NT2/D1 (cell line): ENCODE measurements at places on chromosomes 13 and 19.

DNA sequence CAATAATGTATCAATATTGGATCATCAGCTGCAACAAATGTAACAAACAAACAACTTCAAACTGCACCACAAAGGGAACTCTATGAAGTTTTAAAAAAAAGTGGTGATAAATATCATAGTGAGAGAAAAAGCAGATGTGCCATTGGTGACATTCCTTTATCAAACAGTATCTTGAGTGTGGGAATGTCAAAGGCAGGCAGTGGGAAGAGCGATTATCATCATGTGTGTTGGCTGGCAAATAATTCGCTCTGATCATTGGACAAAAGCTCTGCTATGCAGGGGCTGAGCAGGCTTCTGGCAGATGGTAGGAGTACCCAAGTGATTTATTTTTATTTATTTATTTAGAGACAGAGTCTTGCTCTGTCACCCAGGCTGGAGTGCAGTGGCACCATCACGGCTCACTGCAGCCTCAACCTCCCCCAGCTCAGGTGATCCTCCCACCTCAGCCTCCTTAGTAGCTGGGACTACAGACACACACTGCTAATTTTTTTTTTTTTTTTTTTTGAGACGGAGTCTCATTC, 55.9 kb upstream of the RANBP3 start:
- no peak for DNase-seq

DNA sequence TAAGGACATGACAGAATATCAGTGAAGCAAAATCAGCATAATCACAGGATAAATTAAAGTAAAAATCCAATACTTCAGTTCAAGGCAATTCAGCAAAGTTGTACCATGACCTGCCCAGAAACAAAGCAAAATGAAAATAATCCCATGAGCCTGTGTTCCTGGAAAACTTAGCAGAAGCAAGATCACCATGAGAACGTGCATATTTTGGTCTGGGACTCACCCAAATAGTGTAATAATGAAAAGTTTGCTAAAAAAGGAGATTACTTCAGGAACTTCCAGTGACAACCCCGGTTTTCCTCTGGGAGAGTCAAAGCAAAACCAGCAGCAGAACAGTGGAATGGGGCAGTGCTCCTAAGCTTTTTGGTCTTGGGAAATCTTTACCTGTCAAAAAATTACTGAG, 14.9 kb upstream of the RPL21 start:
- no peak for DNase-seq

DNA sequence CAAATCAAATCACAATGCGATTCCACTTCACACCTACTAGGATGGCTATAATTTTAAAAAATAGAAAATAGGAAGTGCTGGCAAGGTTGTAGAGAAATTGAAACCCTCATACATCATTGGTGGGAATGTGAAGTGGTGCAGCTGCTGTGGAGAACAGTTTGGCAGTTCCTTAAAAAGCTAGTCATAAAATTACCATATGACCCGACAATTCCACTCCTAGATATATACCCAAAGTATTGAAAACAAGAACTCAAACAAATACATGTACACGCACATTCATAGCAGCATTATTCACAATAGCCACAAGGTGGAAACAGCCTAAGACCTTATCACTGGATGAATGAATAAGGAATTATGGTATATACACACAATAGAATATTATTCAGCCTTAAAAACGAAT, 12.0 kb downstream of the HMGB1 start:
- DNase-seq, result no peak

- no peak for DNase-seq
Observed at GRCh38 chr13:99004978-99005377, 27.1 kb upstream of the DOCK9 start.

- DNase-seq, result no peak
Observed at GRCh38 chr13:42964761-42965161, 27.3 kb downstream of the EPSTI1 start.

- no peak for DNase-seq
Observed at GRCh38 chr13:98999639-98999952, 21.7 kb upstream of the DOCK9 start.

DNA sequence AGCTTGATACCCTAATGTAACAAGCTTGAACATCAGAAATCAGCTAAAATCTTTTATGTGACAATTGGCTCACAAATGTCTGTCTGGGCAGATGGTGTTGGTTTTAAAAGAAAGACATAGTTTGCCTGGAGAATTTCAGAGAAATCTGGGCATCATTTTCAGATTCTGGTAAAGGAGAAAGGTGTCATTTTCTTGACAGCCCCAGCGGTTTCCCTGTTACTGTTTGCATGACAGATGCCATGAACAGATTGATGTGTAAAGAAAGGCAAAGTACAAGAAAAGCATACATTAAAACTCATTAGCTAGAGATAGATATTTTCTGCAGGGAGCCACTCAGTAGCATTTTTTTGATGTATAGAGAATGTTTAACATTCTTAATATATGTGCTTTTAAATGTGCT, 987.9 kb downstream of the OLFM4 start:
- no peak for DNase-seq

- DNase-seq, result no peak
Observed at GRCh38 chr13:30869491-30869890, 36.6 kb upstream of the MEDAG start.

GRCh38 chr13:92991692-92992091, 234.9 kb upstream of the GPC6 start:
- DNase-seq, result no peak

- DNase-seq, result no peak
Observed at GRCh38 chr13:105272660-105273631, 1262.5 kb downstream of the EFNB2 start.

- DNase-seq, result no peak
Observed at GRCh38 chr13:111511805-111512504, 191.5 kb downstream of the TEX29 start.

DNA sequence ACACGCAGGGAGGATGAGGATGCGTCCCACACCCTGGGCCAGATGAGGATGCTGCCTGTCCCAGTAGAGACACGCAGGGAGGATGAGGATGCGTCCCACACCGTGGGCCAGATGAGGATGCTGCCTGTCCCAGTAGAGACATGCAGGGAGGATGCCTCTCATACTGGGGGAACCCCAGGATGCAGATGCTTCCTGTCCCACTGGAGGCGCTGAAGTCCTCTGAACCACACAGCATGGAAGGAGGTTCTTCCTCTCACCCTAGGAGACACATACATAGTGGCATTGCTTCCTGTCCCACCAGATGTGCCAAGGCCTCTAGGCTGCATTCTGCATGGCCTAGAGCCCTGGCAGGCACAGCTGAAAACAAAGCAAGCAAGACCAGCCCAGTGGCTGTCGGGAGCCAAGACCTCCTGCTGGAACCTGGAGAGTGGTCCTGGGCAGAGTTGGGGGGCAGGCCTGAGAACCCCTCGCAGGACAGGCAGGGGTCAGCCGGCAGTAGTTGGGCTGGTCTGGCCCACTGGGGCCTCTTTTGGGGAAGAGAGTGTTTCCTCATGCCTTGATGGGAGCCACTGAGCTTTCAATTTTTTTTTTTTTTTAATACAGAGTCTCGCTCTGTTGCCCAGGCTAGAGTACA, 4.3 kb downstream of the HPN start:
- no peak for DNase-seq

DNA sequence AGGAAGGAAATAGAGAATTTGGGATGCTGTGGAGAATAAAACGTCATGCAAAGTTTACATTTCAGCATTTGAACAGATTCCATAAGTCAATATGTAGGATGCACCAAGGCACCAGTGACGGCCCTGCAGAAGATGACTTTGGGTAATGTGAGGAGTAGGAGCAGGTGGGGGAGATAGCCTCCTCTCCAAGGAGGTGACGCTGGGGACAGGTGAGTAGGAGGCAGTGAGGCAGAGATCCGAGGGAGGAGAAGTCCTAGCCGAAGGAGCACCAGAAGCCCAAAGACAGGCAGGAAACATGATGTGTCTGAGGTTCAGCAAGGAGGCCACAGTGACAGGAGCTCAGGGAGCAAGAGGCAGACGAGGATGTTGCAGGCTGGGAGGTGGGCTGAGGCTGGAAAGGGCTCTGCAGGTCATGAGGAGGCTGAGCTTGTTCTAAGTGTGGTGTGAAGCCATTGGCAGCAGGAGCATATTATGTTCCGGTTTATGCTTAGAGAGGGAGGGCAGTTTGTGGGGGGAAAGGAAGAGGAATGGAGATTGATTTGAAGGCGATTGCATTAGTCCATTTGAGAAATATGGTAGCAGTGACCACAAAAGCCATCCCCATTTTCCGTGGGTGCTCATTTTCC, 55.7 kb upstream of the C1QTNF9 start:
- no peak for DNase-seq

GRCh38 chr13:50222569-50223332, 207.5 kb downstream of the KCNRG start:
- DNase-seq, result no peak

GRCh38 chr19:1279782-1280341, 4.5 kb downstream of the FAM174C start:
- DNase-seq, result no peak

- no peak for DNase-seq
Observed at GRCh38 chr13:72763411-72763810, 18.3 kb downstream of the DIS3 start.

DNA sequence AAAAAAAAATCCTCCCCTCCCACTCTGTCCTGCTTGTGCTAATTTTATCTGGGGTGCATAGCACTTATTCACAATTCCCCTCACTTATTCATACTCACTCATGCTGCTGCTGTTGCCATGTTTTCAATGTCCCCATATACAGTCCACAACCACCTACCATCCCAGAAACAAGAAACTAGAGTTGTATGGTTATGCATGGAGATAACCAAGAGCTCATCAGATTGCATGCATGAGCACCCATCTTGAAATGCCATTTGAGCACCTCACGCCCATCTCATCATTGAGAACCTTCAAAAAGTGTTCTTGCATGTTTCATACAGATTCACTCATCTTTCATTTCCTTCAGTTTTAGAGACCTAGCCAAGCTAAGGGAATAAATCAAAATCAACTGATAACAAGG, 15.1 kb upstream of the N4BP2L2 start:
- no peak for DNase-seq

DNA sequence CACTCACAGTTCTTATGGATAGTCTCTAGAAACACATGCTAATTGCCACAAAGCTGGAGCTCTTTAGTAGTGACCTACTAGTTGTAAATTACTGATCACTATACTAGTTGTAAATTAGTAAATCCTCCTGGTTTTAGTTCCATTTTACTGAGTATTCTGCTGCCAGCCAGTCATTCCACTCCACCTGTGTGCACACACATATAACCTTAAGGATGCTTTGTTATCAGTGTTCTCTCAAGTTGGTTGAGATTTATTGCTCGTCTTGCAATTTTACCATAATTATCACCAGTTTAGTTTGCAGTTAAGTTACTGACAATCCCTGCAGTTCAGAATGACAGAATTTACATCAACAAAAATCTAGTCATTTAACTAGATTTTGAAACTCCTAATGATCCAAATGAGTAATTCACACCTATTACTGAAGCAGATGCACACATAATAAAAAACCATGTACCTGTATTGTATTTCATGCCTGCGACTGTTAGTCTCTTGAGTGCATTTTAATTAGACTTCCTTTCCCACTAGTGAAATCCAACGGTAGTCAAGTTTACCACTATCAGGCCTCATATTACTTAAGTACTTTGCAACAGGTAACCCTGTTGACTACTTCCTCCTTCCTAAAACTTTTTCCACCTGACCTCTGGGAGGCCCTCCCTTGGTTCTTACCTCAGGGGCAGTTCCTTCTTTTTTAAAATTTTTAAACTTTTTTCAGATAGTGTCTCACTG, 7.6 kb downstream of the TPT1 start:
- DNase-seq, result no peak

GRCh38 chr13:28671126-28671792, 12.3 kb downstream of the POMP start:
- no peak for DNase-seq

DNA sequence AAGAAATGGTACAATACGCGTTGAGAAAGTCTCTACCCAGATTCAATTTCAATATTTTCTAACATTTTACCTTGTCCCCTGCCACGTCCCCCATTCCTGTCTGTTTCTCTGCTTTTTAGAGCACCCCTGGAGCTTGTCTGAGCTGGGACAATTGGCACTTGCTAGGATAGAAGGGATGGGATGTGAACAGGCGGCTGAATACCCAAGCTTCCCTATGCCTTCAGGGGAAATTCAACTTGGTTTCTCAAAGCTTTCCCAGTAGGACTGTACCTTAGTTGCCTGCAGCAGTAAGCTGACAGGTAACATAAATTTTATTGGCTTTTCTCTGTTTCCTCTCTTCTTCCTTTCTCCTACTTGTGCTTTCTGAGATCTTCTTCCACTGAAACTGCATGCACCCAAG, 1663.3 kb downstream of the EFNB2 start:
- DNase-seq, result peak; percentile 25
